ENCODE measurements at places on chromosomes 12 and 14. TPM values are rescaled to one million over a fixed set of nuclear protein-coding genes. Genes with fewer than 3 reads are reported as not detected.

Gene WNT5B
- total RNA-seq: 34.6 TPM

Gene NTF3
- total RNA-seq: 3.3 TPM

Gene SLC6A13
- 37.5 TPM for total RNA-seq

Gene PRIMA1
- 2.9 TPM for total RNA-seq

Gene CIDEB
- total RNA-seq: 17.5 TPM

Gene GDF3
- not detected for total RNA-seq

Gene ACRBP
- 0.49 TPM for total RNA-seq

Gene USP5
- 52.8 TPM for total RNA-seq

Gene PLA2G1B
- not detected for total RNA-seq

Gene POTEM
- total RNA-seq: not detected

Gene GSC
- 2.0 TPM for total RNA-seq

Gene KCNMB4
- 12.3 TPM for total RNA-seq

All from camera-type eye (tissue), 1 donor.